T-helper 17 cell (primary cell): ENCODE measurements at places on chromosomes 5 and 9.

DNA sequence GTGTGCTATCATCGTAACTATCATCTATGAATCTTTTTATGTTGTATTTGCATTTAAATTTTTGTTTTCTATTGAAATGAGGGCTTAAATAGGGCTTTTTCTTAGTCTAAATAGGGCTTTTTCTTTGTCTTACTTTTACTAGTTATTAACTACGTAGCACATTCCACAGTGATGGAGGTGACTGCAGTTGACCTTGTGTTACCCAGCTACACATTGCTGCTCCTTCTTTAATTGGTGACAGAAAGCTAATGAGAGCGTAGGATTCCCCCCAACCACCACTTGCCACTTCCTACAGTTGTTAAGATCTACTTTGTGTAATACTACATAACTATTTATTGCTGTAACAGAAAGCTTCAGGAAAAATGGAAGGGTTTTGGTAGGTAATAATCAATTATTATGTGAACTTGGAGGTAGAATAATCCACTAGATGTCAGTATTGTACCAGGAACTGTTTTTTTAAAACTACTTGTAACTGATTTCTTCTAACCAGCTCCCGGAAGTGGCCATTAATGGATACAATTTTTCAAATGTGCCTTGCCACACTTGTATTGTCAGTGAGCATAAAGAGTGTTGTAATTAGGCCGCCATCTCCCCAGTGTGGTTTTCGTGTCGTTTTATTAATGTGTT, 18.0 kb downstream of the MTRR start:
- DNase-seq, result no peak

DNA sequence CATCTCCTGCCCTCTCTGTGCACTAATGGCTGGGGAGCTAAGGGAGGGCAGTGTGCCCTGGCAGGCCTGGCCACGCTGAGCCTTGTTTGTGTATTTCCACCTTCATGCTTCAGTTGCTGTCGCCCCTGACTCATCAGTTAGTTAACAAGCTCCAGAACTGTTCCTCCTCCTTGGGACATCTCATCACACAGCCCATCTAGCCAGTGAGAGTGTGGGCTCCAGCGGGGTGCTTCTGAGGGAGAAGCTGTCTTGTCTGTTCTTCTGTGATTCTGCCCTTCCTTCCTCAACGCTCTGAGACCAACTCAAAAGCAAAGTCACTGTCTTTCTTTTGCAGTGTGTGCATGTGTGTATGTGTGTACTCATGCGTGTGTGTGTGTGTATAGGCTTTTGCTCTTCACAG, 58.3 kb upstream of the CPEB4 start:
- no peak for DNase-seq

DNA sequence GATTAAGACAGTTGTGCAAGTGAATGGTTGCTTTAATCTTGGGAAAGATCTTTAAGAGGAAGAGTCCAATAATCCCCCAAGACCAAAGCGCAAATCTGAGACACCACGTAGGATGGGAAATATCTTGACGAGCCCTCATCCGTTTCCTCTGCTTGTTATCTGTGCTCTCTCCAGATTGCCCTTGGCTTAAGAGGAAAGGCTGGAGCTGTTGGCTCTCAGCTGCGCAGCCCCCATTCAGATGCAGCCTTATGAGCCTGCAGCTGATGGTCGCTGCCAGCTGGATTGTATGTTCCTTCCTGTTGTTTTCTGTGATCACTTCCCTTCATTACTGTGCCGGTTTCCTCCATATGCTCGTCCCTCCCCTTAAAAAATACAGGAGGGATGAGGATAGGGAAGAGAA, 47.7 kb downstream of the PWWP2A start:
- no peak for DNase-seq

DNA sequence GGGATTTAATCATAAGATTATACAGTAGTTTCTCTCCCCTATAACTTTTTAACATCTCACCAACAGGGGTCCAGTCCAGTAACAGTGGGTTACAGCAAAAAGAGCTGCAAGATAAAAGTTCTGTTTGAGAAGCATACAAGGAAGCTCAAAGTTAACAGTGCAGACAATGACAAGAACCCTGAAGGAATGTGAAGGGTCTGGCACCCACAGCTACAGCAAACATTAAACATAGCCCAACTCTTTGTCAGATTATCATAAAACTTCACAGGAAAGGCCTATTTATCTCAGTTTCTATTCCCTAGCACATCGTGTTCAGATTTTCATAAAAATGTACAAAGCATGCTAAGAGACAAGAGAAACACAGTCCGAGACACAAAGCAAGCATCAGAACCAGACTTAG, 309.4 kb downstream of the DIRAS2 start:
- DNase-seq, result no peak

DNA sequence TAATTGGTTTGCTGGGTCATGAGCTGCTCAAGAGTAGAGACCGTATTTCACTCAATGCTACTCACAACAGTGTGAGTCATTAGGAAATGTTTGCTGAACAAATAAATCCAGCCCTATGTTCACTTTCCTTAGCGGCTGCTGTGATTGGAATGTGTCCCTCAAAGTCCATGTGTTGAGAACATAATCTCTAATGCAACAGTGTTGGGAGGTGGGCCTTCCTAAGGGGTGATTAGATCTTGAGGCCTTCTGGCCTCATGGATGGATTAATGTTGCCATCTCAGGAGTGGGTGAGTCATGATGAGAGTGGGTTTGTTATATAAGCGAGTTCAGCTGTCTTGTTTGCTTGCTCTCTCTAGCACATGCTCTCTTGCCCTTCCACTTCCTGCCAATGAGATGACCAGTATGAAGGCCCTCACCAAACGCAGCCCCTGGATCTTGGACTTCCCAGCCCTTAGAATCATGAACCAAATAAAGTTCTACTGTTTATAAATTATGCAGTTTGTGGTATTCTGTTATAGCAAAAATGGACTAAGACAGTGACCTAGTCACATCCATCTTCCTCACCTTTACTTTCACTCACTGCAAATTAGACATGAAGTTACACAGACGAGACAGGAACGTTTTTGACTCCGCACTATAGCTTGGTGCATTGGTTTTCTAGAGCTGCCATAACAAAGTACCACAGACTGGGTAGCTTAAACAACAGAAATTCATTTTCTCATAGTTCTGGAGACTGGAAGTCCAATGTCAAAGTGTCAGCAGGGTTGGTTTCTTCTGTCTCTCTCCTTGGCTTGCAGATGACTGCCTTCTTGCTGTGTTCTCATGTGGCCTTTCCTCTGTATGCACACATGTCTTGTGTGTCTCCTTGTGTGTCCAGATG, 50.9 kb upstream of the FAM169A start:
- no peak for DNase-seq
